ENCODE measurements at places on chromosomes 13 and 19.
A peak's percentile ranks its signal among the peaks of the same experiment; 100 is the strongest.

DNA sequence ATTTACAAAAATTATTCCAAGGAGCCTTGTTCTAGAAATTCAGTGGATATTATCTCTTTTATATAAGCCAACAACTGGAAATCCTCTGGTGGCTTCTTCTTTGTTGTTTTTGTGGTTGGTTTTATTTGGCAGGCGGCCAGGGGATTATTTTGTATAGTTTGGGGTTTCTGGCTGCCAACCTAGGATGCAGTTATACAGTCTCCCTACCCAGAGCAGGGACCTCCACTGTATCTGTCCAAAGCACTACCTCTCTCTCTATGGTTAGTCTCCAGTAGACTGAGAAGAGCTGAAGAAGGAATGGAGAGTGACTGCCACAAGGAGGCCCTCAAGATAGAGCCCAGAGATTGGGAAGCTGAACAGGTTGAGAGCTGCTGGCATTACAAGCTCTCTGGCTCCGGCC lies 80.2 kb downstream of the ZAR1L start:
- no peak for DNase-seq

DNA sequence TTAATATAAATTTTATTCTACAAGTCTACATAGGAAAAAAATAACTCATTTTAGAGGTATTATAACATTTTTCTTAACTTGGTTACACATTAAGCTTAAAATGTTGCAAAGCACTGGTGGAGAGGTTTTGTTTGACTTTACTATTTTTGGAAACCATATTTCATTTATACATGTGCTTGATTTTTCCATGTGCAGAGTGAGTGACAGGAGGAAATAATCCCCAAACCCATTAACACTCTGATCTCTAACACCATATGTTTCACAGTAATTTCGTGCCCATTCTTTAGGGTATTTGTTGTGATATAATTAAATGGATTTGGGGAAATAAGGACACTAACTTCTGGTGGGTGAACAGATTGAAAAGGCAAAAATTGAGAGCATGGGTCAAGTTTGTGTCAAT lies 2124.4 kb upstream of the PCDH20 start:
- DNase-seq, result no peak

- no peak for DNase-seq
Observed at GRCh38 chr13:22690756-22691155, 490.0 kb upstream of the SGCG start.

DNA sequence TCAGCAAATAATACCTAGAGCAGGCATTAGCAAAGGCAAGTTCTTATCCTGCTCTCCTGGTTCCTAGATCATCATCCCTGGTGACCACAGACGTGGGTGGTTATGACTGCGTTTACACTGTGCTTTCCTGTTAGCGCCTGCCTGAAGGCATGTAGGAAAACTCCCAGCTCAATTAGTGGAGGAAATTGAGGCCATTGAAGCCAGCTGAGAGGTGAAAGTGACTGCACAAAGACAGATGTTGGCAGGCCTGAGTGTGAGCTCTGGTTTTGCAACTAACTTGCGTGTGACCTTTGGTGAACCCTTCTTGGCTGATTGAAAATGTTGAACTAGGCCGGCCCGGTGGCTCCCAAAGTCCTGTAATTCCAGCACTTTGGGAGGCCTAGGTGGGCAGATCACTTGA lies 17.5 kb upstream of the NWD1 start:
- DNase-seq, result peak; percentile 60

DNA sequence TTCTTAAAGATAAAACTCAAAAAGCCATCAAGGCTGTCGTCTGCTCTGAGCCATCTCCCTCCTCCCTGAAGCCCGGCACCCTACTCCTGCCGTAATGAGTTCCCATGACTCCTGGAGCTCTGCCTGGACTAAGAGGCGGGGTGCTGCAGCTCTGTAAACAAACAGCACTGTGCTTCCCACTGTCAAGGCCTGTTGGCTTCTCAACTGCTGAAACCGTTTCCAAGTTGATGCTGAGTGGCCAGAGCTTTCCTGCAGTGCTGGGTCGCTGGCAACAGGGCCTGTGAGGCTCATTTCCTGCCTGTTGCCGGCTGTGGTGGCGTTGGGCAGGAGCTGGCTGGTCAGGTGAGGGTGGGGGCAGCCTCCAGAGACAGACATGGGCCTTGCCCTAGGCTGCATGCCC lies 26.7 kb upstream of the ISYNA1 start:
- DNase-seq, result peak; percentile 98

DNA sequence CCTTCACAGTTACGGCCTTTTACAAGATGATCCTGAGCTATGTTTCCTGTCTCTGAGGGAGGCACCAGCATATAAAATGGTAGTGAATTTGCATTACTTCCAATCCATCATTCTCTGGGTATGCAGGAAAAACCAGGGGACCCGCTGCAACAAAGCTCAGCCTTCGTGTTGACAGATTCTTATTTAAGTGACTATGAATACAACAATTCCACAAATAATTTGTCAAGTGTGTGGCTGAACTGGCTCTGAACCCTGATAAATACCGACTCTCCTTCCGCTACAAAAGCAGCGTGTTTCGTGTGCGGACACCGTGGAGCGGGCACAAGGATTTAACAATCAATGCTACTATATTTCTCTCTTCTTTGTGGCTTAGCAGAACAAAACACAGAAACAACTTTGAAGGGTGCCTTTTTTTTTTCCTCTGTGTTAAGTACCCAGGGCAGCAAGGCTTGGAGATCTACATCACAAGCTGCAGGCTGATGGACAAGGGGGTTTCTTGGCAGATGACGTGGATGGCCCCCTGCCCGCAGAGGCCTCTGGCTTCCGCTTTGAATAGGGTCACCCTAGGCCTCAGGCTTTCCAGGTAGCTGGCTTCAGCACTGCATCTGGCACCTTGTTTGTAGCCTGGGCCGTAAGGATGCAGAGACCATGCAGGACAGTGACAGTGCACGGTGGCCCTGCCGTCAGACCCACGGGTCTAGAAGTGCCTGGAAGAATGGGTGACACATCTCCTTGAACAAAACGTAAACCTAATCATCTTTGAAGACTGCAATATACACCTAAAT lies 280.5 kb upstream of the TSHZ3 start:
- no peak for DNase-seq

DNA sequence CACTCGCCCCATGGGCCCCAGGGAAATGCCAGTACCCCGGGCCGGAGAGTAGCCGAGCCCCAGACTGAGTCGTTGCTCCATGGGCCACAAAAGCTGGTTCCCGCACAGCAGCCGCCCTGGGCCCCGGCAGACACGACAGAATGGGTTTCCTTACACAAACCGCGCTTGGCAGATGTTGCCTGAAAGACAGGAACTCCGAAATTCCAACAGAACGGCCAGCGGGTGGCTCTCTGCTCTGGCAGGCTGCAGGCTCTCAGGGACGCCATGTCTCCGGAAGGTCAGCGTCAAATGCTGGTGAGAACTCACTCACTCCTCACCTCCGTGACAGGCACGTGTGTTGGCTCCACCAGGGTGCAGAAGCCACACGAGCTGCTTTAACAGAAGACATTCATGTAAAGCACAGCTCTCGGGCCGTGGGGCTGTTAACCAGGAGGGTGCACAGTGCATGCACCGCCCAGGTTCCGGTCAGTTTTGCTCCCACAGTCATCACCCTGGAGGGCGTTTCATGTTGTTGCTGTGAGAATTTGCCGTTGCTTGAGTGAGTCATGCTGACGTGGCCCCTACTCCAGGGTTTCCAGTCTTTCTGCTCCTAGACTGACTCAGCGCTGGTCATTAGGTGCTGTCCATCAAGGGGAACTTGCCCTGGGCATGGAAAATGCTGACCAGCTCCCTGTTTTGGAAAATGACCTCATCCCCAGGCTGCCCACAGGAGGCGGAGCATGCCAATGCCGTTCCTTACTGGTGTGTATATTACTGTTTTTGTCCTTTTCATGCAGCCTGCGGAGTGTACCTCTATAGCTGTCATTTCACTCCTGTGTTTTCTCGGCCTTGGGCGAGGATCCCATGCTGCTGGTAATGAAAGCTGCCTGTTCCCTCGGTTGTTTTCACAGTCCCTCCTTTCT lies 44.8 kb downstream of the ANKRD10 start:
- DNase-seq, result peak; percentile 100

DNA sequence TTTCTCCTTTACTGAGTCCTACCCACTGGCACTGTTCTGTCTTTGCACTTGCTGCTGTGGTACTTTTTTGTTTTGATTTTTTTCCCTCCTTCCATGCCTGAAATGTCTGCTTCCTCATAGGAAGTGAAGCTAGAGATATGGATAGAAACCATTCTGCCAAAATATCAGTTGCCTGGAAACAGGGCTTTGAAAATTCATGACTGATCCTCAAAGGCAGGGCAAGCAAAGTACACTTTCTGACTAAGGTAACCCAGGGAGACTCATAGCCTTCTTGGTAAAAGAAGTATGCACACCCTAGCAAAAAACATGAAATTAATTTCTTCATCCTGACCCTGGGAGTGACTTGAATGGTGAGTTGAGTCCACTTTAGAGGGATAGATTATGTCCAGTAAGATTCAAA lies 329.8 kb downstream of the MYO16 start:
- DNase-seq, result peak; percentile 49

DNA sequence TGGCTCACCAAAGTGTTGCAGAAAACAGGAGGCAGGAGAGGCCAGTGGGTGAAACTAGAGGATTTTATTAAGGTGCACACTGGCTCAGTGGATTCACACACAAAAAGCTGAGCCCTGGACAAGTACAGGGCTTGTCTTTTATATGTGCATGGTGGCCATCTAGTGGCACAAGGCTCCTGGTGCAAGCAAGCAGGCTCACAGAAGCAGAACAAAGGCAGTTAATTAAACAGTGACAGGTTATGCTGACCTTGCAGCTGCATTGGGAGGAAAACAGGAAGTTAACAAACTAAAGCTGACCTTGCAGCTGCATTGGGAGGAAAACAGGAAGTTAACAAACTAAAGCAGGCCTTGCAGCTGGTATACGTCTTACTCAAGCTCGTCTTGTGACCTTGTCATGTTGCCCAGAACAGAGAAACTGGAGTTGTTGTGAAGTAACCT lies 65.3 kb upstream of the ZNF681 start:
- peak; percentile 1 for DNase-seq

Data from fibroblast of lung (primary cell).